ENCODE measurements at places on chromosomes 4 and X.

GRCh38 chr4:145280541-145280940 is 100.2 kb upstream of the OTUD4 start:
- no peak for DNase-seq

DNA sequence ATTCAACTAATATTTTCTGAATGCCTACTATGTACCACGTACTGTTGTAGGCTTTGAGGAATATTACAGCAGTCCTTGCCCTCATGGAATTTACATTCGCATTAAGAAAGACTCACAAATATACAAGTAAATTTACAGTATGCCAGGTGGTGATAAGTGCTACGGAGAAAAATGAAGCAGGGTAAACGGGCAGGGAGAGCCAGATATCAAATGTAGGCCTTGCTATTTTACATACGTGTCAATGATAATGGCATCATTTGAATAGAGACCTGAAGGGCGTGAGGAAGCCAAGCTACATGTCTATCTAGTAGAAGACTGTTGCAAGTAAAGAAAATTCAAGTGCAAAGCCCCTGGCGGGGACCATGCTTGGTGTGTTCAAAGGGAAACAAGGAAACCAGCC is 65.2 kb downstream of the AMMECR1 start:
- no peak for DNase-seq

- DNase-seq, result no peak
These were observed 211.7 kb upstream of the AGTR2 start for GRCh38 chrX:115958687-115959359.

- DNase-seq, result no peak
These were observed 297.3 kb downstream of the DHX15 start for GRCh38 chr4:24287096-24287495.

DNA sequence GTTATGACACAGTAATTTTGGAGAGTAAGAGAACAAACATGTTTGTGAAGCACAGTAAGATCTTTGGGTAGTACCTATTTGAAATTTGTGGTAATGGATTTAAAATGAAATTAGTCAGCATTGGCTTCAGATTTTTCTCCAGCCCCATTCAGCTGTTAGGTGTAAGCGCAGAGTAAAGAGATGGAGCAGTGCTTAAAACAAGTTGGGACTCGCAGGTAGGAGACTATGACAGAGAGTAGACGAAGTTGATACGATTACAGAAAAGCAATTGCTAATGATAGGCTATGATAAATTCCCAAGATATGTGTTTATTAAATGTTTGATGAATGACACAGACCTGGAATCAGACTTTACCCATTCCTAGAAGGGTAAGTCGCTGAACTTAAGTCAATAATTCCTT is 72.6 kb downstream of the CHIC2 start:
- no peak for DNase-seq

DNA sequence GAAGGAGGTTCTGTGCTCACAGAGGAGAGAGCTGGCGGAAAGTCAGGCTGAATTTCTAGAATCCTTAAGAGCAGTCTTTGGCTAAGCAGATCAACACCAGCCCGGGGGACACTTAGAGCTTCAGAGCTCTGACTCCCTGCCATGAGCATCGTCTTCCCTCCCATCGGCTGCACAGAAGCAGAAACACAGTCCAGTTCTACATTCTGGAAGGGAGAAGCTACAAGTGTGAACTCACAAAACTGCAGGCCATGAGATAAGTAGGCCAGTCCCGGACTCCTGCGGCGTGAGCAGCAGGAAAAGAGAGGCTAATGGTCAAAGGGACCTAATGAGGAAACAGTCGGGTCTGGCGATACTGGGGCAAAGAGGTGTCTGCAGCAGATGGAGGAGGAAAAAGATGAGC is 211.5 kb downstream of the DHX15 start:
- no peak for DNase-seq

- DNase-seq, result no peak
These were observed 265.3 kb upstream of the GK2 start for GRCh38 chr4:79673377-79673776.

DNA sequence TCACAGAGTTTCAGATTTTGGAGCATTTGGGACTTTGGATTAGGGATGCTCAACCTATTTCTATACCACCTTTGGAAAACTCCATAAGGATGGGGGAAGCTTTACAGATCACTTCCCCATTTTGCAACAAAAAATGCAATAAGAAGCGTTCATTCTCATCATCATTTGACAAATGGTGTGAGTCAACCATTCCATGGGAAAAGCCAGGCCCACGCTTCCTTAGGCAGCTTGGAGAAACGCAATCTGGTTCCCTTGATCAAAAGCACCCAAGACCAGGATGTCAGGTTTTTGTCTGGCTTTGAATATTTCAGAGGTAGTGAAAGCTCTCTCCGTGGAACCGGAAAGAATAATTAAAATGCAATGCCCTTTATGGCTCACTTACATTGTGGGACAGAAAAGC is 79.3 kb upstream of the C4orf50 start:
- DNase-seq, result no peak

DNA sequence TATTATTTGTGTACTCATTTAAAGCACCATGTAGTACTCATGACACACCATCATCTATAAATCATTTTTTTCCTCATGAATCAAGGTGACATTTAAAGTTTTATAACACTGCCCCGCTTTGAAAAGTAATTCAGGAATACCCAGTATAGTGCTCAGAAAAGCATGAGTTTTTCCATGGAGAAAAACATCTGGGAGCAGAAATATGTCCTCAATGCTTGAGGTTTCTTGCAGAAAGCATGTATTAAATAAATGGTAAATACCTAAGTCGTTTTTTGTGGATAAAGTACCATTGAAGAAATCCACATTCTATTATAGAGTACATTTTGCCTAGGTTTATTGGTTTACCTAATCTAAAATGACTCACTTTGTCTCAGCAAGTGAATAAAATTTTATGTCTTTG is 66.2 kb downstream of the UBA6 start:
- DNase-seq, result no peak

- no peak for DNase-seq
These were observed 32.6 kb downstream of the UBA6 start for GRCh38 chr4:67668315-67668714.

DNA sequence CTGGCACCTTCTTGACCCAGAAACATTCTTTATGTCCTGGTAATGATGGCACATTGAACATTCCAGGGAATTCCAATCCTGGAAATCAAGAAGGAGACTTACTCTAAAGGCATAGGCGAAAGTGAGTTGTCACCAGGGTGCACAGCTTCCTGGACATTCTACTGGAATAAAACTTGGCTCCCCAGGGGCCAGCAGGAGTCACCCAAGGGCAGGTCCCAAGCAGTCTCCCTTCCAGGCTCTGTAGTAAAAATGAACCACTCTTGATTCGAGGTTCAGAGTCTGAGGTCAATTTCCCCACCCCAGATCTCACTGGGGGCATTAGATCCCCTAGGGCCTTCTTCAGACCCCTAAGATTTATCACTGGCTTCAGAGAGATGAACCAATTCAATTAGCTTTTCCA is 338.7 kb upstream of the GATB start:
- DNase-seq, result no peak

DNA sequence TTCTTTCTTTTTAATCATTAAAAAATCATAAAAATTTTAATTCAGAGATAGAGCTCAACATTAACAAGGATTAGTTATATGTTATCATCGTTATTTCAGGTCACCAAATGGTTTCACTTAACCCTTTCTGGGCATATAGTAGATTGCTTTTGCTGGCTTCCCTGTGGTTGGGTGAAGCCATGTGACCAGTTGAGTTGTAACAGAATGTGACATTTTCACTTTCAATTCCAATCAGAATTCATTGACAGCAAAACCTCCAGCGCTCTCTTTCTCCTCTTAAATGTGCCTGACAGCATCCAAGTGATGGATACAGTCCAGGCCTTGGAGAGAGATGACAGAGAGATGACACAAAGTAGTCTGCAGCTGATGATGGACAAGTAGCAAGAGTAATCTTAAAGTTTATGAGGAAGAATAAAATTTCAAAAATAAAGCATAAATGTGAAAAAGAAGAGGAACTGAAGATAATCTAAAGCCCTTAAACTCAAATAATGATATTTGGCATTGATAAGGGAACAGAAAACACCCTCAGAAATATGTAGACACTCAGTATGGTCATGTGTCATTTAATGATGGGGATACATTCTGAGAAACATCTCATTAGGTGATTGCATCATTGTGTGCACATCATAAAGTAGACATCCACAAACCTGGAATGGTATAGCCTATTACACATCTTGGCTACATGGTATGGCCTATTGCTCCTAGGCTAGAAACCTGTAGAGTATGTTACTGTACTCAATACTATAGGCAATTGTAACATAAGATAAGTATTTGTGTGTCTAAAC is 92.3 kb upstream of the QRFPR start:
- DNase-seq, result no peak

GRCh38 chr4:38688676-38689355 is 24.8 kb downstream of the KLF3 start:
- no peak for DNase-seq

DNA sequence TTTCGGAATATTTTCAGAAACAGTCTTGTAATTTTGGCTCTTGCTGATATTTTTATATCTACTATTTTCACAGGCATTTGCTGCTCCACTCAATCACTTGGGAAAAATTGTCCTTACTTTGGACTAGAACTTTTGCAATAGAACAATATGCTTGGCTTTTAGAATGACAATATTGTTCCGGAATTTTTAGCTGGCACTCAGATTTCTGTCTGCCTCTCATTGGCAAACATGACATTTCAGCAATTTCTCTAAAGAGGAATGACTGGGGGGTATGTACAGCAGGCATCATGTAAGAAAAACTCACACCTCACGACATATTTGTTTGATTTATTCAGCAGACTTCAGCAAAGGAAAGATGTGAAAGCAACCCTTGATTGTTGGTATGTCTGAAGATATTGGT is 243.6 kb upstream of the GPRIN3 start:
- no peak for DNase-seq

GRCh38 chr4:185456131-185456530 is 15.4 kb downstream of the CCDC110 start:
- no peak for DNase-seq
